ENCODE measurements at places on chromosomes 6 and 20.

- DNase-seq: no peak
These were observed 64.0 kb upstream of the KCNK16 start for GRCh38 chr6:39386487-39386886.

DNA sequence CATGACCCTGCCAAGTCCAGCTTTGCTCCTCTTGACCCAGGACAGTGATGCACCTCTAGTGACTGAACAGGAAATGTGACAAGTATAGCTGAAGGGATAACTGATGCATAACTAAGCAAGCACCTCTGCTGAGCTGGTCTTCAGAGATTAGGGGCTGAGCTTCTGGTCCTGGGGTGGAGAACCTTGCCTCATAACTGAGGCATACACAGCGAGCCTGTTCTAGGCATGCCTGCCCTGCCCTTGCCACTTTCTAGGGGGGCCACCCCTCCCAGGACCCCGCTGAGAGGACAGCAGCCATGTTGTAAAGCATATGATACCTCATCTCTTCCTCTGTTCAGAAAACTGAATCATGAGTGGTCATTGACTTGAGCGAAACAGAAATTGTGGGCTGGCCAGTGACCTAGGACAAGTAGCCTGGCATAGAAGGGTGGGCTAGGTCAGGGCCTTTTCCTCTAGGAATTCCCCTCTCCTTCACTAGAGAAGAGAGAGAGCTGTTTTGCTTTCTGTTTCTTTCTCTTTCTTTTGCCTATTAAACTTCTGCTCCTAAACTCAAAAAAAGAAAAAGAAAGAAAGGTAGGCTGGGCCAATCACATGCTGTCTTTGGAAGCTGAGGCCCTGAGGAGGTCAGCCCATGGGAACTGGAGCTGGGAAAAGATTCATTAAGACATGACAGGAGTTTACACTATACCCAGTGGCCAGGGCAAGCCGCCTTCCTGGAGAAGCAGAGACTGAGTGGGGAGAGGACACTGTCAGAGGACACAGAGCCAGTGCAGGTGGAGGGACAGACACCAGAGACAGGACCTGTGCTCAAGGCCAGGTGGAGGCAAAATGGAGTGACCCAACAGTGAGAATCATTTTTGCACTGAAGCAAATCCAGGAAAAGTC, 23.1 kb downstream of the ALDH5A1 start:
- DNase-seq: no peak

DNA sequence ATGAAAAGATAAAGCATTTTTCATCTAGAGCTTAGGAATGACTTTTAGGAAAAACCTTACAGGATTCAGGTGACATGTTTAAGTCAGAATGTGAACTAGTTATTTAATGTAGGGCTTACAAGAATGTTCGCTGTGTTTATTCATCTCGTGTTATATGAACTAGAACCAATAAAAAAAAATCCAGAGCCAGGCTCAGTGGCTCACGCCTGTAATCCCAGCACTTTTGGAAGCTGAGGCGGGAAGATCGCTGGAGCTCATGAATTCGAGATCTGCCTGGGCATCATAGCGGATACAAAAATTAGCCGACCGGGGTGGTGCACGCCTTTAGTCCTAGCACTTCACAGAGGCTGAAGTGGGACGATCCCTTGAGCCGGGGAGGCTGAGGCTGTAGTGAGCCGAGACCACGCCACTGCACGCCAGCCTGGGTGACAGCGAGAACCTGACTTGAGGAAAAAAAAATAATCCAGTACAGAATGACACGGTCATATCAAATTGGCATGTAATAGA, 46.3 kb downstream of the OR2B2 start:
- no peak for DNase-seq

- no peak for DNase-seq
These were observed 345.2 kb upstream of the RGS17 start for GRCh38 chr6:153476243-153476642.

DNA sequence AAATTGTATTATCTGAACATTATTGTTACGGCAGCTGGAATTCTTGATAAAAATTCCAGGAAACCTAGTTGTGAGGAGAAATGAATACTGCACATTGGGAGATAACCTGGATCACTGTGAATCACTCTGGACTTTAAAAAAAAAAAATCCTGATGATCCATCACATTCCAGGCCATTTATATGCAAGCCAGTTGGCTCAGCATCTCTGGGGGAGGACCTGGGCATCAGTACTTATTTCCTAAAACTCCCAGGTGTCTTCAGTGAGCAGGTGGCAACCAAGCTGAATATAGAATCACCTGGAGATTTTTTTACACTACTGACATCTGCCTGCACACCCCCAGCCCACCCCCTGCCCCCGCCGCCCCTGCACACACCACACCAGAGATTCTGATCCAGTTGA, 39.1 kb upstream of the SIRT5 start:
- no peak for DNase-seq

DNA sequence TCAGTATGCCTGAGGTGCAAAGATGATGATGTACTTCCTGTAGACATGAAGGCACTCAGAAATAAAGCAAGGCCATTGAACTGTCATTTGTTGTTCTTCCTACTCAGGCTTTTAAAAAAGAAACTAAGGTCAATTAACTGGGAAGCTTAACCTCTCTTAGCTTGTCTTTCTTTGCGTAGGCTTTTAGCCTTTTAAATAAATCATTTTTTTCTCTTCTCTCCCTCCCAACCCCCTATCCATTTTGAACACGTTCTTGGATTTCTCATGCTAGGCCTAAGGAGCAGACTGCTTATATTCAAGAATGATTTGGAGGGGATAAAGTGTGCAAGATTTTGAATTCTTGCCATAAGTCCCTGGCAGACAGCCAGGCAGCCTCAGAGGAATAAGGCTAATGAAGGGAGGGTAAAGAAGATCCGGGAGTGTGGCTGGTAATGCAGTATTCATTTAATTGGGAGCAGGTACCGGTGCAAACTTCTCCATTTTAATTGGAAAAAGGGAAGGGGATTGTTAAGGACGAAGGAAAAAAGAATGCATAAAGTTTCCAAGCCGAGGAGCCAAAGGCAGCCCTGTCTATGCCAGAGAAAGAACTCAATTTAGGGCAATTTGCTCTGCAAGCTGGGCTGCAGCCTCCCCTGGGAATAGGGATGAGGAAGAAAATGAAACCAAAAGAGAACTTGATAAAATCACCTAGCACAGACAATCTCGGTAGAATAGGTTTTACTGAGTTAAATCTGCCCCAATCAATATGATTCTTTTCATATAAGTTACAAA, 343.8 kb upstream of the MMS22L start:
- DNase-seq: no peak

- no peak for DNase-seq
These were observed 332.9 kb downstream of the RNF144B start for GRCh38 chr6:18720075-18720474.

DNA sequence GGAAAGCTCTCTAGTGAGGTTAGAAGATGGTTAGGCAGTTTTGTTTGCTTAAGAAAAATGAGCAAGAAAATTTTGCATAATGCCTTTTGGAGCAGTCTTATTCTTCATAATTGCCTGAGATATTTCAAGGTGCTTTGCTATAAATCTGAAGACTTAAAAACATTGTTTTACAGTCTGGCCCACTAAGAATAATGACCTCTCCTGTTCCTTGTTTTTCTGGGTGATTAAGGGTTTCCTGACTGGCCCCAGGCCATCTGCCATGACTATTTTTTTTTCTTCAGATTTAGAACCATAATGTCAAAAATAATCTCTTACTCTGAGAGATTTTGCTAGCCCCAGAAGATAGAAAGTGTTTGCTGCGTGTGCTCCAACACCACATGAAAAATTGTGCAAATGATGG, 72.3 kb upstream of the CENPW start:
- no peak for DNase-seq

- no peak for DNase-seq
These were observed 248.7 kb downstream of the ADGB start for GRCh38 chr6:146847426-146847825.

DNA sequence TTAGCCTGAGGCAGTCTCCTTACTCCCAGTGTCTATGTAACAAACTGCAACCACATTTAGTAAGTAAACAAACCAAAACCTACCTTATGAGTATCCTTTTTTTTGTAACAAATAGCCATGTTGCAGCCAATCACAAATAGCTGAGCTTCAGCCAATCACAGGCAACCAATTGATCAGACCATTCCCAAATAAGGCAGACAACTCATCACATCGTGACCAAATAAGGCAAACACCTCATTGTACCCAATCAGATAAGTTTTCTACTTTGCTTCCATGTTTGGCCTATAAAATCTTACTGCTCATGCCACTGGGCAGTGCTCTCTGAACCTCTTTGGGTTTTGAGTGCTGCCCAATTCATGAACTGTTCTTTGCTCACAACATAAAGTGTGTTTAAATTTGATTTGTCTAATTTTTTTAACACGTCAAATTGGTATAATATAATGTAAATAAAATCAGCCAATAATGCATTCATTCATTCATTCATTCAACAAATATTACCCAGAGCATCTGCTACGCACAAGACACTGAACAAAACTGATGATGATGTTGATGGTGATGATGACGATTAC, 117.8 kb downstream of the BCAS1 start:
- no peak for DNase-seq

- DNase-seq: no peak
These were observed 34.7 kb upstream of the TGM3 start for GRCh38 chr20:2261046-2261485.

DNA sequence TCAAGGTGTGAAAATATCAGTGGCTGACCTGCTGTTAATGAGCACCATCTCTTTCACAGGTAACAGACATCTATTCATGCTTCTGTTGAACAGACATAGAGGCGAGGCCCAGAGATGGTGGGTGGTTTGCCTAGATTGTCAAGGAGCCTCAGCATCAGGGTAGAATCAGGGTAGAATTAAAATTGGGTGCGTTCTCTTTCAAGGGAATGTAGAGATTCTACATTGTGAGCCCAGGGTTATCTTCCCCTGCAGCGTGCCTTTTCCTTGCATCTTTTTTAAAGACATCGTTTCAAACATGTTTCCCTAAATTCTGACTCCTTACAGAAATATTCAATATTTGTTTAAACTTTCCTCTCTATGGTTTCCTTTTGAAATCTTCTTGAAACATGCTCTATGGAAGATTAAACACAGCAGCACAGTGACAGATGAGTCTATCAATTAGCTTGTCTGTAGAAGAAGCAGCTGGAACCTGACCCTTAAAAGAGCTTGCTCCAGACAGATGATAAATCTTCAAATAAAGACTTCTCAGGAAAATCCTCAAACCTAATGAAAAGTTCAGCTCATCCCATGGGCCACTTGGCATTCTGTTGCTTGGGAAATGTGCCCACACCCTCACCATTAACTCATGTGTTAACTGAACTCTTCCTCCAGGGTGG, 119.8 kb downstream of the IPCEF1 start:
- no peak for DNase-seq

- no peak for DNase-seq
These were observed 601 bp upstream of the ATRN start for GRCh38 chr20:3470208-3470626.

GRCh38 chr6:17470938-17471327, 77.5 kb downstream of the CAP2 start:
- DNase-seq: no peak

DNA sequence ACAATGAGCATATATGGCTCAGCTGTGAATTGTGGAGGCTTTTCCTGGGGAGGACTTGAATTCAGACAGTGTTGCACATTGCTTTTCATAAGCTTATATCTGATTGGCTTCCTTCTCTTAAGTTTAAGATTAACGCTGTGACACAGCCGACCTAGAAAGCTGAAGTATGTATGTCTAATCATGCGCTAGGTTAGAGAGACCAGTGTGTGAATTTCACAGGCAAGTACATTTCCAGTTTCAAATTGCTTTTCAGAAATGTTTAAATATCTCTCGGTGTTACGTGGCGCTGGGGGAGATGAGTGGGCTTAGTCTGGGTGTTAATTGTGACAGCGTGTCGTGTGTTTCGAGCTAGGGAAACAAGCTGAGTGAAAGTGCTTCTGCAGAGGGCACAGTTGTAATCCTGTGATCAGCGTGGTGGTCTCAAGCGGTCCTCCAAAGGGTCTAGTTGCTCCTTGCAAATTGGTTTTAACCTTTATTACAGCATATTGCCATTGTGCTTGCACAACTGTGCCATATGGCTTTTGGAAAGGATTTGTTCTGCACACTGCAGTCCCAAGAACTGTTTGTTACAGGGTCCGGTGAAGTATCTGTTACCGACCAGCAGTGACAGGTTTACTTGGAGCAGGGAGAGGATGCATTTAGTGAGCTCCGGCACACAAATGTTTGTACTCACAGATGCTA, 166.6 kb downstream of the SASH1 start:
- no peak for DNase-seq

DNA sequence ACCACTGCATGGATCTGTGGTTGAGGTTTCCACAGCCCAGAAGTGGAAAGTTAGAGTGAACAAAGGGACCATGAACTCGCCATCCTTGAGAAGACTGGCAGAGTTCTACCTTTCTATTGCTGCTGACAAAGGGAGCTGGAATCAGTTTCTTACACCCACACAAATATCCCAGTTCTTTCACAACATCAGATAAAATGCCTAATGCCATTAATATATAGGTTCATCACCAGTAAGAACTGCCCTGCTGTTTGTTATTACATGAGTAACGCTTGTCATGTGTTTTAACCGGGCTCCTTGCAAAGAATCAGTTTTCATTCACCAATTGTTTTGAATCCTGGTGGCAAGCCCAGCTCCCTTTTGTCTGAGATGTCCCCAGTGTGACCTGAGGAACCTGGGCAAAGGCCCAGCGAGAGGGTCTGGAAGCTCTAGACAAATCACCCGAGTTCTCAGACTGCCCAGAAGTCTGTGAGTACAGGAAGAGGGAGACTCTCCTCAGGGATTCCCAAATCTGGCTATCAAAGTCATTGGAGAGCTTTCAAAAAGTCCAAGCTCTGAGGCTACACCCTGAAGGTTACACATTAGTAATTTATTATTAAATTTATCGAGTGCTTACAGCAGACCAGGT, 7.5 kb upstream of the CD164 start:
- no peak for DNase-seq

- no peak for DNase-seq
These were observed 13.3 kb upstream of the NXT1 start for GRCh38 chr20:23337312-23337711.

DNA sequence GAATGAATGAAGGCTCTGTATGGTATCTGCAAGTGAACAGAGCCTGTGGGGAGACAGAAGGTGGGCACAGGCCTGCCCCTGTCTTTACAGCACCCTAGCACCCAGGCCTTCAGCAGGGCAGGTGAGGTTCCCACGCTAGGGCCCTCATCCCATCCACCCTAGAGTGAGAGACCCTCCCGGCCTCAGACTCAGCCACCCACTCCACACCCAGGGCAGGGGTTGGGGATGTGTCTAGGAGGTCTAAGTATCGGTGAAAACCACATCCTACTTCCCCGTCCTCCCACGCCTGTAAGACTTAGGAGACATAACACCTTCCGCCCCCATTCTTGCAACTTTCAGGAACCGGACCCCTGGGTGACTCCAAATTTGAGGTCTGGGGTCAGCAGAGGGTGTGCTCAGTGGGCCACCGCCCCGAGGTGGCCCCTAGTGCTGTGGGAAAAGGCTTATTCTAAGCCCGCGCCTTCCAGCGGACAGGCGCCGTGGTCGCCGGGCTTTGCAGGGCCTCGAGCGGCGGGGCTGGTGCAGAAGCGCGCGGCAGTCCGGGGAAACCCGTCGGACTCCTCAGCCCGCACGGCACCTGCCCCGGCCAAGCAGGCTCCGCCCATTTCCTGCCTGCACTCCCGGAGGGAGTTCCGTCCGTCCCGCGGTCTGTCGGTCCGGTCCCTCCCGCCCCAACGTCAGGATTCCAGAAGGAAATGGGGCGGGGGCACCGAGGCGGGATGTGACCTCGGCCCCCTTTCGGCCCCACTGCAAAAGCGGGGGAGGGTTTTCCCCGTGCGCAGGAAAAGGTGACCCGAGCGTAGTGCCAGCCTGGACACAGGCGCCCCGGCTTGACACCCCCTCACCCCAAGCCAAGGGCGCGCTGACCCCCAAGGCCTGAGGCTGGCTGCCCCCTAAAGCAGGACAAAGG, 868 bp downstream of the SAMD10 start:
- DNase-seq: no peak

GRCh38 chr6:38271081-38271480, 368.6 kb downstream of the BTBD9 start:
- no peak for DNase-seq

Measured in nucleus accumbens (tissue), 56 donors.